ENCODE measurements at places on chromosomes 1 and 21. TPM values are rescaled to one million over a fixed set of nuclear protein-coding genes. Genes with fewer than 3 reads are reported as not detected.

Gene TFAP2E
- total RNA-seq: 1.8 TPM

Gene NHLH2
- not detected for total RNA-seq

Gene LAX1
- 2.2 TPM for total RNA-seq

Gene CTBS
- total RNA-seq: 22.1 TPM

Gene EVA1C
- 21.8 TPM for total RNA-seq

Gene PKN2
- 50.3 TPM for total RNA-seq

Gene RNF186
- not detected for total RNA-seq

Gene OR2T11
- total RNA-seq: not detected

Gene OR2T2
- not detected for total RNA-seq

Gene MIXL1
- not detected for total RNA-seq

Gene TRABD2B
- 0.99 TPM for total RNA-seq

Gene B4GALT2
- 39.1 TPM for total RNA-seq

Measured in left lung (tissue), 14 donors.